Midbrain (tissue), 1 donor: ENCODE measurements at places on chromosomes 2 and 18.

- no peak for DNase-seq
Measured at GRCh38 chr2:98441706-98442450, 2.8 kb upstream of the INPP4A start.

DNA sequence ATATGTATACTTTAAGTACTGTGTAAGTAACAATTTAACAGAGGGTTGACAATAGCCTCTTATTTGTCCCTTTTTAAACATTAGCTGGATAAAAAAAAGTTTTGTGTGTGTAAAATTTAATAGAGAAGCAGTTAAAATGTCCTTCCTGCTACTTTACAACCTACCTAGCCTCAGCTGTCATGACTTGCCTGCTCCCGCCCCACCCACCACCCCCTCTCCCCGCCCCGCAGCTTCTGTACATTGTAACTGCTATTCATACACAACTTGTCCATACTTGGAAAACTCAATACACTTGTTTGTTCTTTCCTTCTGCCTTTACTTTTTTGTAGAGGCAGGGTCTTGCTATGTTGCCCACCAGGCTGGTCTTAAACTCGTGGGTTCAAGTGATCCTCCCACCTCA lies 19.5 kb downstream of the RELCH start:
- DNase-seq, result no peak

DNA sequence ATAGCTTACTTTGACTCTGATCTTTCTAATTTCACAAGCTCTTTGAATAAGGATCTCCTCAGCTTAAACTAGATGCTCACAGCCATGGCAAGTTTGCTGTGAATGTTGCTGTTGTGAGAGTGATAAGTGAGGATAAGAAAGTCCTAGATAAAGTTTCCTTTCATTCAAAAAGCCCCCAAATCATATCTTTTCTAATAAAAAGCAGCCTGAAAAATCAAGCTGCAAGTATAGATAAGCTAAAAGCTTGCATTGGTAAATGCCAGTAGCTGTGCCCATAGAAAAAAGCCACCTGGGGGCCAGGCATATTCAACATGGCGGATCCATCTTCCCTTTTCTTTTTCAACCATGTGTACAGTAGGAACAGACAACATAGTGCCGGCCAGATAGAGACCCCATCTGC lies 4.3 kb downstream of the NLRC4 start:
- no peak for DNase-seq

DNA sequence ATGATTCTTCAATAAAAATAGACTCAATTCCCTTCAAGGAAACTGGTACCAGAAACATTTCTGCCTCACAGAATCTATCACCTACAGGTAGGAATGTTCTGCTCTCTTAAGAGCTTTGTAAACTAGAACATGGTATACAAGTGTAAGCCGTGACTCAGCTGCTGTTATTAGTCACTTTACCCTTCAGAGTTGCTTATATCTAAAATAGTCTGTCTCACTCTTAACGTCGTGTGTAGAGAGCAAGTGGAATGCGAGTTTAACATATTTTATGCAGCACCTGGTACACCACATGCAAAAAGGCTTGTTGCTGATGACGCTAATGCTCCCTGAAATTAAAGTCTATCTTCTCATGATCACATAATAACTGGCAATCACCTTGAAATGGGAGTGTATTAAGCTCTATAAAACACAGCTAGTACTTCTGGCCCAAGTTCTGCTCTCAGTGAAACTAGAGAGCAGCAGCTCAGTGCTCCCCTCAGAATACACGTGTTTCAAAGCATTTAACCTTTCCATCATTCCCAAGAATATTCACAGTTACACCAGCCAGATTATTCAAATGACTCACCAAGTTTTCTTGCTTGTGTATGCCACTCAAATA lies 420.0 kb downstream of the ZEB2 start:
- DNase-seq, result no peak

- no peak for DNase-seq
Measured at GRCh38 chr2:146623771-146624170, 1221.1 kb upstream of the ACVR2A start.

DNA sequence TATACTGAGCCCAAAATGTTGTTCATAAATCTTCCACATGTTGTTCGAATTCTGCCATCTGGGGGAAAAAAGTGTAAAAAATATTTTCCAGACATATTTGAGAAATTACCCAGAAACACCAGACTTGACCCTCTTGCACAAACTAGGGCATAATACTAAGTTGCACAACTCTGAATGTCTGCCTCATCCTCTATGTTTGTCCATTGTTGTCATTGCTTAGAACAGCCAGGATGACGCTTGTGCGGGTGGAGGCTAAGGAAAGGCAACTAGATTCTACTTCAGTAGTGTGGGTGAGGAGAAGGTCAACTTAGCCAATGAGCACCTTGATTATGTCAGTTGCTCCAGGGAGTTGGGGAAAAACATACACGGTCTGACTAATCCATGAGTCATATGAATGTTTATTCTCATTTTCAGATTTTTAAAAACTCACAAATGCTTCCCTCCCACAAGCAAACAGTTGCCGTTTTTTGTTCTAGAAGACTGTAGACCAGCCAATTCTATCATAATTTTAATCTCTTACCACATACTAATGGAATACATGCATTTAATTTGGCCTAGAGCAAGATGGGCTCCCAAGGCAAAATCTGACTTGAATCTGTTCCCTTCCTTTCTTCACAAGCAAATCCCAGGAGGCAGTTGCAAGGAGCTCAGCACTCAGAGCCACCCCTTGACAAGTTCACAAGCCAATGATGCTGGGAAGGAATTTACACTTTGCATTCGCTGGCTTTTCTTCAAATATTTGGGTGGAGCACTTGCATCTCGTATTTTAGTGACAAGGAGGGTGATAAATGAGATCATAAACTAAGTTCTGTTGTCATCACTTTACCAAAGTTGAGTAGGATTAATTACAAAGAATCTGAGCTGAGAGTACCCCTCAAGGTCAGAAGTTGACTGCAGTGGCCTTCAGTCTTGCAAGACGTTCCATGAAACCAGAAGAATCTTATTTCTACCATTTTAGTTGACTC lies 163.2 kb upstream of the TWIST2 start:
- no peak for DNase-seq

DNA sequence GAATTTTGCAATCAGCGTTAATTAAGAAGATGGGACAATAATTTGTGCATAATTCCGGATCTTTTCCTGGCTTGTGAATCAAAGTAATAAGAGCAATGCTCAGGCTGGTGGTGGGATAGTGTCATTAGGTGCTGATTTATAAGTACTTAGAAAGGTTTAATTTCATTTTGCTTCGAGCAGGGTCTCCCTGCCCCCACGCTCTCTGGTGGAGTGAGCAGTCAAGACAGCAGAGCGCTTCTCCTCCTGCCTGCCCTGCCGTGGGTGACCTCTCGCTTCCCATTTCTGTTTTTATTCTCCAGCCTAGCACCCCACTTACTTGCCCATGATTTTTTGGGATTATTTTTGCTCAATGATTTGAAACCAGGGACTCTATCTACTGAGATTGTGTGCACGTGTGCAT lies 7.1 kb downstream of the ASB18 start:
- no peak for DNase-seq

DNA sequence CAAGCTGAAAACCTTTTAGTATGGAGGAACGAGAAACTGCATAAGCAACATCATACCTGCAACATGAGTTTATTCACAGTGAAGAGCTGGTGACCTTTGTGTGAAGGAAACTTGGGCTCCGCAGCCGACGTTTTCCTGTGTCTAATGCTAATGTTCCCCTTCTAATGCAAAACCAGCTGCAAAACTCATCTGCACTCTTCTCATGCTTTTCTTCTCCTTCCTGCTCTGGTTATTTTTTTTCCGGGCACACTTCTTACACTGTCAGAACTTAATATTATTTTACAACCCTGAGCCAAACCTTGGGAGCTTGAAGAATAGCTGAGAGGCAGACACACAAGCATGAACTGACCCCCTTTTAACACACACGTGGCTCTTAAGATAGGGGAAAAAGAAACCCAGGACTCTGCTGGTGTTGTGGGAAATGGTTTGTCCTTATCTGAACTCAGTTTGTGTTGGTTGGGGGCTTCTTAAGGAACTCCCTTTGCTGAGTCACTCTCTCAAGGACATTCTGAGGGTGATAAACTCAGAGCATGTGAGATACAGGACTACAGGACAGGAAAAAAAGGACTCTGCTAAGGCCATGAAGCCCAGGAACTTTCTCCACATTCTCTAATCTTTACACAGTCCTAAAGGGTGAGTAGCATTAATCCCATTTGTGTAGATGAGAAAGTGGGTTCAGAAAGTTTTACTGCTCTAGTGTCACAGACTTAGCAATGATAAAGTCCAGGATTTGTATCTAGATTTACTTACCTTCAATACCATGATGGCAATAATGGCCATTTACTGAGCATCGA lies 439.3 kb upstream of the TRIB2 start:
- no peak for DNase-seq
